Stimulated activated CD8-positive, alpha-beta memory T cell treated with anti-CD3 and anti-CD28 coated beads, Interleukin-4, amount 100 ng/mL, for 1 hour (primary cell): ENCODE measurements at places on chromosomes 6 and 20.

DNA sequence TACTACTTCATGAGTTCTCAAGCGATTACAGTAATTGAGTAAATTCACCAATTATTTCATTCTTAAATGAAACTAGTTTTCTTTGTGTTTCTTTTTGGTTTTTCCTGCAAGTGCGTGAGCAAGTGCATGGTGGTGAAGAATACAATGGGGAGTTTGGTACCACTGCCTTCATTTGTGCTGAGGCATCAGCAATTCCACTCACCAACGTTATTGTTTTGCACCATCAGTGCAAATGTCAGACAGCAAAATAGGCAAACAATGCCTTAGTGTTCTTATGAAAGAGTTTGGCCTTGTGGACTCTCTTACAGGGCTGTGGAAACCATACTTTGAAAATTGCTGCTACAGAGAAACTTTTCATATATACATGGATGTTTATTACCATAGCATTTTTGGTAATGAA, 8.2 kb downstream of the CDH26 start:
- DNase-seq = no peak

GRCh38 chr6:102701019-102701418, 1307.5 kb downstream of the GRIK2 start:
- no peak for DNase-seq

- DNase-seq = no peak
Measured at GRCh38 chr6:6178795-6179194, 141.7 kb downstream of the F13A1 start.

- DNase-seq = no peak
Measured at GRCh38 chr6:168387426-168387825, 53.6 kb upstream of the SMOC2 start.

- no peak for DNase-seq
Measured at GRCh38 chr20:50508171-50508755, 1.9 kb upstream of the PTPN1 start.

DNA sequence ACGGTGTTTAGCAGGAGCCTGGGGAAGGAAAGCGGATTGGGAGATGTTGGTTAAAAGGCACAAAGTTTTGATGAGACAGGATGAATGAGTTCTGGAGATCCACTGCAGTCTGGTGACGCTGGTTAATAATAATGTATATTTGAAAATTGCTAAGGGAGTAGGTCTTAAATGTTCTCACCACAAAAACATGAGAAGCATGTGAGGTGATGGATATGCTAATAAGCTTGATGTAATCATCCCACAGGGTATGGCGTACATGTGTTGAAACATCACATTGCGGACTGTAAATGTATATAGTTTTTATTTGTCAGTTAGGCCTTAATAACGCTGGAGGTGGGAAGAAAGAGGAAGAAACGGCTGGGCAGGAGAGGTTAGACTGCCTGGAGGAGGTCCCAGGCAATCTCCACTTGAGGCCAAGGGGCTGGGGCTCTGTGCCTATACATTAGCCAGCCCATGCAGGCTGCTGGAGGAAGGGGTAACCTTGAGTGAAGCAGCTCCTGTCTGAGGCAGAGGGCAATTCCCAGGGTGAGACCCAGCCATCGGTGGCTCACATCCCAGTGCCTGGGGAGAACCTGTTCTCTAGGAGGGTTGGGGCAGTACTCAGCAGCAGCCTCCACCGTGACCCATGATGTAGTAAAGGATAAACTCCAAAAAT, 188.2 kb upstream of the QKI start:
- DNase-seq = no peak

DNA sequence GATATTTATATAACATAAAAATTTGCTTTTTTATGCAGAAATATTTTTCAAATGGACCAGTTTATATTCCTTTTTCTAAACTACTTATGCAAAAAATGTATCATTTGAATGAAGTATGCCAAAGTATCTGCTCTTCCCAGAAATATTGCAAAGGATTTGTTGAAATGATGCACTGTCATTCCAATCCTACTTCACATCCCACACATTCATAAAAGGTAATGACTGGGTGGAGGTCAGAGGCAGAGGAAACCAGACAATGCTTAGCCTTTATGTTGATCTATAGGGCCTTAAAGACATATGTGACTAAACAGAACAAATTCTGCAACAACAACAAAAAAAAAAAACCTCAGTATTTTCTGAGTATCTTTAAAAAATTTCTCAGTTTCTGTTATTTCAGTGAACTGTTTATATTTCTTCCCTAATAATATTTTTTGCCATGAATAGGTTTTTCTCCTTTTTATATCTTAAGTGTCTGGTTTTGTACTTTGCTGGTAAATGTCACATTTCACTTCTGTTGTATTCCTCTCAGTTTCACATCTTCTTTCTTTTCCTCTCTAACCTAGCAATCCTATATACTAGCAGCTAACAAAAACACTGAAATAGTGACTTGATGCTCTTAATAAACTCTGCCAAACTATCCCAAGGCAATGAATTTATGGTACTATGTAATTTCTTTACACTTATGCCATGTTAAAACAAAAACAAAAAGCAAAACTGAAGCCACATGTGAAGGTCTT, 374.1 kb downstream of the BCKDHB start:
- no peak for DNase-seq

GRCh38 chr6:157449610-157450009, 68.6 kb downstream of the ZDHHC14 start:
- no peak for DNase-seq

GRCh38 chr6:150211700-150212511, 69.1 kb downstream of the PPP1R14C start:
- DNase-seq = no peak

DNA sequence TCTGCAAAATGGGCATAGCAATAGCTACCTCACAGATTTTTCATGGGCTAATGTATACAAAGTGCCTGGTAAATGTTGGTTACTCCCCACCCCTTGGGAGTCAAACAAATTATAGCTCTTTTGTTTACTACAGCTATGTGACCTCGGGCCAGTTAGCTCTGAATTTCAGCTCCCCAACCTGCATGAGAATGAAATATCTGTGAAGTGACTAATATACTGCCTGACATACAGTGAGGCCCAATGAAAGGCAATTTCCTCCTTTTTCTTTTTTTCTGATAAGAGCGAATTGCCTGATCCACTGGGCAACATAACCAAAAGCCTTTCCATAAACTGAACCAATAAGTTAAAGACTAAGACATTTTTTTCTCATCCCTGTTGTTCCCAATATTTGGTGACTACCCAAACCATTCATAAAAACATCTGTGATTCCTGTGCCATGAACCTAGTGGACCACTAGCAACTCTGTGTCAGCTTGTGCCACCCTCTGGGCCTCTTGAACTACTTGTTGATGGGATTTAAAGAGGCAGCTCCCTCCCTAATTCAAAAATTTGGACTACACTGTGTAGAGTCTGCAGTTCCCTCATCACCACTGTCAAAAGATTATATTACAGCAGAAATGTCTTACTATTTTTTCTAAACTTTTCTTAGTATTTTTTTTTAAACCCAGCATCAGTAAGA, 91.9 kb upstream of the TMEM30A start:
- no peak for DNase-seq

DNA sequence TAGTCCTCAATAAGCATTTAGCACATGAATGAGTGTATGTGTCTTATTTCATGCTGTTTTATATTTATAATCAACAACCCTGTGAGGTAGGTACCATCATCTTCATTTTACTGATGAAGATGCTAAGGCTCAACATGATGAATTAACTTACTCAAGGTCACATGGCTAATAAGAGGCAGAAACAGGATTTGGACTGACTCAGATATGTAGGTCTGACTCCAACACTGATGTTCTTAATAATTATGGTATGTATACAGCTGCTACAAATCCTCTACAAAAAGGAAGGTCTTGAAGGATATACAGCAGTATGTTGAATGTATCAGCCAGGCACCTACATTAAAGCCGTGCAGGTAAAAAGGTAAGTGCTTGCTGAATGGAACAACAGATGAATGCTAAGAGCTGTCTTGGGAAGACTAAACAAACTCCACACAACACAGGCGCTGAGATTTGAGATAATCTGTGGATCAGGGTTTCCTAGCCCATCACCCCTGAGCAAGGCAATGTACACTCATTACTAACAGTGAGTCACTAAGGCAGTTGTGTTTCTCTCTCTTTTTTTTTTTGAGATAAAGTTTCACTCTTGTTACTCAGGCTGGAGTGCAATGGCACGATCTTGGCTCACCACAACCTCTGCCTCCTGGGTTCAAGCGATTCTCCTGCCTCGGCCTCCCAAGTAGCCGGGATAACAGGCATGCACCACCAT, 31.9 kb downstream of the TTI1 start:
- DNase-seq = no peak

DNA sequence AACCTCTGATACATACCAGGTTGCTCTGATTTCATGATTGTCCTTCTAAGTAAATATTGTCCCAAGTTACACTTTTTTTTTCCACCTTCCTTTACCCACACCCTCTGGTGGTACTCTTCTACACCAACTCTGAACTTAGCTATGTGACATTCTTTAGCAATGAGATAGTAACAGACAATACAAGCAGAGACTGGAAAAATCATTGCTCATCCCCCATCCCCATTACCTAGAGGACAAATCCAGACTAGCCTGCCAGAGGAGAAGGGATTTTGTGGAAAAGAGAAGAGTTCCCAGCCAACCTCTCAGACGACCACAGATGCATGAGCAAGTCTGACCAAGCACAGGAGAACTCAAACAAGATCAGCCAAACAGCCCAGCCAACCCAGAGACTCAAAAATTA, 32.8 kb upstream of the TFAP2B start:
- DNase-seq = no peak

- no peak for DNase-seq
Measured at GRCh38 chr6:154403788-154404187, 47.2 kb upstream of the IPCEF1 start.

DNA sequence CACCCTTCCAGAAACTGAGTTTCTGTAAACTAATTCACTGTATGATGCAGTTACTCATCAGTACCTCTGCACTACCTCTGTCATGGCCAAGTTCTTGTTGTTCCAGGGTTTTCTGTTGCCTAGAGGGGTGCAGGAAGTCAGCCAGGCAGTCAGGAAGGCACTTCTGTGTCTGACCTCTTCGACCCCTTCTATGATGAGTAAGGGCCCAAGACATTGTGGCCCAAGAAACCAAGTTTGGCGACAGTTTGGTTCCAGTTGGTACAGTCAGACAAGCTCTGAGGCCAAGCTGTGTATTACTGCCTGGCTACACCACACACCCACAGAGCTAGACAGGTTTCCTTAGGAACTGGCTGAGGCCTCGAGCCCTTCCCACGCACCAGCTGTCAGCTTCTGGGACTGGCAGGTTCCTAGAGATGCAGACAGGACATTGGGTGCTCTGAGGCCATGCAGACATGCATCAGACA, 41.2 kb downstream of the TRAF3IP2 start:
- no peak for DNase-seq

DNA sequence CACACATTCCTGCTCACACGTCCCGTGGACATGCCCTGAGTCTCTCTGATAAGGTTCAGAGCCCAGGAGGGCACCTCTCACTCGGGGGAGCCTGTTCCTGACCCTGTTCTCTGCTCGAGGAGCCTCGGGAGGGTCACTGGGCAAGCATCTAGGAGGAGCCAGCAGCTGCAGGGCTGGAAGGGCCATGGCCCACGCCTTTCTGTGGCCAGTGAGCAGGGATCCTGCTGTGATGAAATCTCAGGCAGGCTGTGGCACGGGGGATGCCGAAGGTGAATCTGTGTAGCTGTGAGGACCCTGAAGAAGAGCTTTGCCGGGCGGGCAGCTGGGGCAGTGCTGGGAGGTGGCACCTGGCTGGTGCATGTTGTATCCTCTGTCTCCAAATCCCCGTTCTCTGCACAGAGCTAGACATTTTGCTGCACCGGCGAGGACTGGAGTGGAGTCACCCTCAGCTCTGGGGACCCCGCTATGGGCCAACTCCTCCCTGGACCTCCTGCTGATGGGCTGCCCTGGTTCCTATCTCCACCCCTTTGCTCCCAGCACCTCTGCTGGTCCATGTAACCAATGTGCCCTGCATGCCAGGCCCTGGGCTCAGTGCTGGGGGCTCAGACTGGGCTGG, 7.1 kb upstream of the NPBWR2 start:
- DNase-seq = no peak

GRCh38 chr6:161829291-161829729, 555.4 kb upstream of the AGPAT4 start:
- DNase-seq = no peak

- DNase-seq = no peak
Measured at GRCh38 chr6:153130515-153131036, 506 bp downstream of the RGS17 start.

GRCh38 chr6:34518669-34519365, 37.3 kb downstream of the SPDEF start:
- DNase-seq = no peak

GRCh38 chr6:52975580-52975979, 19.5 kb downstream of the GSTA4 start:
- no peak for DNase-seq

- no peak for DNase-seq
Measured at GRCh38 chr20:18431206-18431605, 35.6 kb downstream of the DZANK1 start.

DNA sequence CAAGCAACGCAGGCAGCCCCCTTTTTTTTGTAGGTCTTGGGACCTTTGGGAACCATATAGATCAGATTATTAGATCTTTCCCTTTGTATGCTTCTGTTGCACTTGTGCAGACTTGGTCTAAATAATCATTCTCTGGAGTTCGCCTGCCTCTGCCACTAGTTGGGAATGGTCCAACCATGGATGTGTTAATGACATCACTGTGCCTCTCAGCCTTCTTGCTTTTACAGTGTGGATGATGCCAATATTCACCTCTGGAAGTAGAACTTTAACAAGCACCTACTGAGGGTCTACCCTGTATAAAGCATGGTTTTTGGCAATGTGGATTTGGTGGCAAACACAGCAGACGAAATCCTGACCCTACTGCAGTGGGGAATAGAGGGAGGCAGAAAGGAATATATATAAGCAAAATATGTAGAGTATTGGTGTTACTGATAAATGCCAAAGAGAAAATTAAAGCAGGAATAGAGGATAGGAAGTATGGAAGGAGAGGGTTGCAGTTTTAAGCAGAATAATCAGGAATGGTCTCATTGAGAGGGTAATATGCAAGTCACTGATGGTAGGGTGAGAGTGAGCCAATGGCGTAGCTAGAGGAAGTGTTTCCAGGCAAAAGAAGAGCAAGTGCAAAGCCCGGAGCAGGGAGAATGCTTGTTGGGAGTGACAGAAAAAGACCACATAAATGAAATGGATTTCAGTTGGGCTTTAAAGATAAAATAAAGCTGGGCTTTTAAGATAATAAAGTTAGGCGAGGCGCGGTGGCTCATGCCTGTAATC, 97.5 kb downstream of the DOK5 start:
- no peak for DNase-seq

DNA sequence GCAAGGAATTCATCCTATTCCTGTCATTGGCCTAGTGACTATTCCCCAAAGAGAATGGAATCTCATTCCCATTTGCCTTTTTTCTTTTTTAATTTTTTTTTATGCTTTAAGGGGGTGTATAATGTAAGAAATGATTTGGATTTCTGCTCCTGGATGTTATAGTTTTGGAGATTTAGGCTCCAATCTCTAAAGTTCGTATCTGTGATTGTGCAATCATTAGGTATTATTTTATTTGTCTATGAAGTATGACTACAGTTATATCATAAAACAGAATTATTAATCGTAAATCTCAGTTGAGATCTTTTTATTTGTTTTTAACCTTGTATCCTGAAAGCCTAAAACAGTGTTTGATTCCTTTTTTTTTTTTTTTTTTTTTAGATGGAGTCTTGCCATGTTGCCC, 41.7 kb upstream of the EEF1A1 start:
- DNase-seq = no peak

- DNase-seq = no peak
Measured at GRCh38 chr6:111997853-111998208, 56.1 kb upstream of the CCN6 start.

- no peak for DNase-seq
Measured at GRCh38 chr20:64261138-64261537, 5.6 kb downstream of the PCMTD2 start.

- DNase-seq = no peak
Measured at GRCh38 chr20:2293971-2294370, 1.8 kb upstream of the TGM3 start.
